ENCODE measurements at places on chromosomes 1 and 21.

- DNase-seq: no peak
Measured at GRCh38 chr1:65255656-65256050, 53.7 kb upstream of the DNAJC6 start.

DNA sequence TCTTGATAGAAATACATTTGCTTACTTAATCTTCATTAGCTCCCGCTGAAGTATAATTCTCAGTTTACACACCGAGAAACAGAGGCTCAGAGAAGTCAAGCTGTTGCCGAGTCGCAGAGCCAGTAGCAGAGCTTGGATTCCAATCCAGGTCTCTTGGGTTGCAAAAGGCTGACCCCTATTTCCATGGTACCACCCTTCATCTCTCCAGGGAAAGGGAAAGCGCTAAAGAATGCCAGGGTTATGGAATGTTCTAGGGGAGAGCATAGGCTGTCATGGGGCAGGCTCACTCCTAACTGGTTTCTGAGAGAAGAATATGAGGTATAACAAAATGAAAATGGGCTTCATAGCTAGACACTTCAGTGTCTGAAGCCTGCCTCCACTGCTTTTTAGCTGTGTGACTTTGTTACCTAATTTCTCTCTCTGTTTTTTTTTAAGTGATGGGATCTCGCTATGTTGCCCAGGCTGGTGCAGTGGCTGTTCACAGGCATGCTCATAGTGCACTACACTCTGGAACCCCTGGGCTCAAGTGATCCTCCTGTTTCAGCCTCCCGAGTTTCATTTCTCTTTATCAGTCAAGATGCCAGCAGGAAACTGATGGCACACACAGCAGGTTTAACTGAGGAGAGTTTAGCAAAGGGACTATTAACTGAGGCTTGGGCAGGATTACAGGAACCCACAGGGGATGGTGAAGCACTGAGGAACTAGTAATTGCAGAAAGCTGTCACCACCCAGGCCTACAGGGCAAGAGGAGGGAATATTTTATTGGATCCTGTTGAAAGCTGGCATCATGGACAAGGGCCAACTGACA, 25.5 kb upstream of the ATF3 start:
- DNase-seq: no peak

GRCh38 chr21:31731056-31731856, 662 bp downstream of the SCAF4 start:
- DNase-seq: peak; percentile 57

GRCh38 chr1:77120950-77121349, 98.3 kb downstream of the PIGK start:
- no peak for DNase-seq

- no peak for DNase-seq
Measured at GRCh38 chr21:32559006-32559610, 26.2 kb downstream of the TCP10L start.

GRCh38 chr1:229368347-229368746, 25.5 kb upstream of the CCSAP start:
- no peak for DNase-seq

DNA sequence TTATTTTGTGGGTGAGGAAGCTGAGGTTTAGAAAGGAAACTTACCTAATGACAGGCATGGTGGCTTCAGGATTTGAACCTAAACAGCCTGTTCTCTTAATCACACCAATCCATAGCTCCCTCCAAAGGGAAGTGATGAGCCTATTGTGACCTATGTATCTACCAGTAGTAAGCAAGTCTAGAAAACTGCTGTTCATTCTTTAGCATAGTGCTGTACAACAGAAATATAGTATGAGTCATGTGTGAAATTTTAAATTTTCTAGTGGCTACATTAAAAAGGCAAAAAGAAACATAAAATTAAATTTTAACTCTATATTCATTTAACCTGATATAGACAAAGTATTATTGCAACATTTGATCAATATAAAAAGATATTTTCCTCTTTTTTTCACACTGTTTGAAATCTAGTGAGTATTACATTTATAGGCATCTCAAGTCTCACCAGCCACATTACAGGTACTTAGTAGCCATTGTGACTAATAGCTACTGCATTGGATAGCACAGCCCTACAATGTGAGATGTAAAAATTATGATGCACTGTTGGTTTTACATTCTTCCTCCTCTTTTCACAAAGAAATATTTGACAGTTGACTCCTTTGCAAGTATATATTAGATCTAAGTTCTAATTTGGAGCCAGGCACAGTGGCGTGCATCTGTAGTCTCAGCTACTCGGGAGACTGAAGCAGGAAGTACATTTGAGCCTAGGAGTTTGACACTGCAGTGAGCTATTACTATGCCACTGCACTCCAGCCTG, 16.6 kb downstream of the IPO9 start:
- DNase-seq: no peak

- no peak for DNase-seq
Measured at GRCh38 chr1:180837020-180837419, 75.7 kb upstream of the KIAA1614 start.

GRCh38 chr1:23664837-23665795, 26.5 kb upstream of the RPL11 start:
- peak; percentile 44 for DNase-seq

DNA sequence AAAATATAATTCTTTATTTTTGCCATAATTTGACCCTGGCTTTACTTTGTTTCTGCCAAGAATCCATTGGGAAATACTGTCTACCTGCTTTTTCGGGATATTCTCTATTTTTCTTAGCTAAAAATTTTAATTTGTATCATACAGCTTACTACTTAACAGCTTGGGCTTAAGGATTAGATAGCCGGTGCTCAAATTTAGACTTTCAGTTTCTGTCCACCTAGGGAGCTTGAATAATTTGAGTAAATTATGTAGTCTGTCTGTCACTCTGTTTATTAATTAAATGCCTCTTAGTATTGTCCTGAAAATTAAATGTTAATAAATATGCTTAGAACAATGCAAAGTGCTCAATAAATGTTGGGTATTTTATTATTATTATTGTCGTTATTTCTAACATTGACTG, 6.7 kb downstream of the SYCP1 start:
- DNase-seq: no peak

DNA sequence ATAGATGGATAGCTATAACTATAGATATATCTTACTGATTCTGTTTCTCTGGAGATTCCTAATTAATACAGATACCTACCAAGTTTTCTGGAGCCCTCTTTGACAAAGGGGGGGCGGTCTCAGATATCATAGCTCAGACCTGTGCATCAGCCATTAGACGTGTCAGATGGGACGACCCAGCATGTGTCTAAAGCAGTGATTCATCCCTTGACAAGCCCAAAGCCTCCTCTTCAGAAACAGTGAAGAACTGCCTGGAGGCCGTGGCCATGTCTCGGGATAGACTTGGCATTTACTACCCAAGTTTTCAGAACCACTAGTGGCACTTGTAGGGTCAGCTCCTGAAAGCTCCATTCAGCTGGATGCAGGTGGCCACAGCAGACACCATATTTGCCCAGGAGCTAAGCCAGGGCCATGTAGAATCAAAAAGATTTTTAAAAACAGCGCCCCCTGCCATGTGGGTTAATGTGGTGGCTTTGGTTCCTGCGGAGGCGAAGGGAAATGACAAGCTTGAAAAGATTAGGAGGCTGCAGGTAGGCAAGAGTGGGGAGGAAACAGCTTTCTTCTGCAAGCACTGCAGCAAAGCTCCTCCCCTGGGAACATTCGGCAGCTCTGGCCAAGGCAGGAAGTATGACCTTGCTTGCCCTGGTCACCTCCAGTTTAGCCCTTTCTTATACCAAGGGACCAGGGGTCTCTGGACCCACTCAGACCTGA, 82.2 kb downstream of the FBXO2 start:
- DNase-seq: peak; percentile 54

DNA sequence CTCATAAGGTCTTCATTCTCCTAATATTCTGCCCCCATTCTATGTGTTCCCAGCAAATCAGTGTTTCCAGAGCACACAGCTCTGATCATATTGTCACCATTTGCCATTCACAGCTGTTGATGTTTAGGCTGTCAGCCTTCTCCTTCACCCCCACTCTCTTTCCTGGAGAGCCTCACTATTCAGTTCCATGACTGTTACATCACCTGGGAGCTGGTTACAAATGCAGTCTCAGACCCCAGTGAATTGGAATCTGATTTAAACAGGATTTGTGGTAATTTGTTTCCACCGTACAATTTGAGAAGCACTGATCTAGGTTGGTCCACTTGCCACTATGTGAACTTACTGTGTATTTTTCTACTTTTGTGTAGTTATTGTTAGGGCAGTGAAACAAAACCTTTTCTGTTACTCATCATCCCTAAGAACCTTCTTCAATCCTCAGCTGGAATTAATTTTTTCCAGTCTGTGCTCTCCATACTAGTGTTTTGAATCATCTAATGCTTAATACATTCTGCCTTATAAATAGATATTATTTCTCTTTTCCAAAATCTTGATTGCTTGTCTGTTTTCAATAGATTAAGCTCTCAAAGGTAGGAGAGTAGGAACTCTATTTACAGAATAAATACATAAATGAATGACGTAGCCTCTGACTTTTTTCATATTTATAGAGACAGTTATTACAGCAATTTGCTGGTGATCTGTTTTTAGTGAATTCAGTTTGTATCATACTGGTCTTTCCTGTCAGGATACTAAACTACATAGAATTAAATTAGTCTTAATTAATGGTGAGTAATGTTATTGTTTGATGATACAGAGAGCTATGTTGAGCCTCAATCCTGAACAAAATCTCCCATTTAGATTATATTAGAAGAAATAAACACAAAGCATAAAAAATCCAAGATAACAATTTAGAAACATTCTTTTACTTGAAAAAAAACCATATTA, 8.1 kb downstream of the SNX7 start:
- DNase-seq: no peak

GRCh38 chr21:31802331-31802730, 70.4 kb upstream of the SCAF4 start:
- no peak for DNase-seq

DNA sequence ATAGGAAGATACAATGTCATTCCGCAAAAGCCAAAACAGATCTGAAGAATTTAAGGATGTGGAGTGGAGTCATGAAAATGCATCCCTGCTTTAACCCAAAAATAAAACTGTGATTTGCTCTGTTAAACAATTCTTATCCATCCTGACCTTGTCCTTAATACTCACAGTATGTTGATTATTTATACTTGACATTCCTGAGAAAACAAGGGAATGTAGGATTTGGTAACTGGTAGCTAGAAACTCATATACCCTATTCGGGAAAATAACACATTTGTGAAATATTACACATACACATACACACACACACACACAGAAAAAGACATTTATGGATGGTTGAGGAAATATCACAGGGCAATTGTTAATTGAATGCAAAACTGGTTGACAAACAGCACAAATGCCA, 80.2 kb downstream of the FMN2 start:
- DNase-seq: no peak

GRCh38 chr21:41695513-41695912, 71.3 kb downstream of the RIPK4 start:
- DNase-seq: no peak

DNA sequence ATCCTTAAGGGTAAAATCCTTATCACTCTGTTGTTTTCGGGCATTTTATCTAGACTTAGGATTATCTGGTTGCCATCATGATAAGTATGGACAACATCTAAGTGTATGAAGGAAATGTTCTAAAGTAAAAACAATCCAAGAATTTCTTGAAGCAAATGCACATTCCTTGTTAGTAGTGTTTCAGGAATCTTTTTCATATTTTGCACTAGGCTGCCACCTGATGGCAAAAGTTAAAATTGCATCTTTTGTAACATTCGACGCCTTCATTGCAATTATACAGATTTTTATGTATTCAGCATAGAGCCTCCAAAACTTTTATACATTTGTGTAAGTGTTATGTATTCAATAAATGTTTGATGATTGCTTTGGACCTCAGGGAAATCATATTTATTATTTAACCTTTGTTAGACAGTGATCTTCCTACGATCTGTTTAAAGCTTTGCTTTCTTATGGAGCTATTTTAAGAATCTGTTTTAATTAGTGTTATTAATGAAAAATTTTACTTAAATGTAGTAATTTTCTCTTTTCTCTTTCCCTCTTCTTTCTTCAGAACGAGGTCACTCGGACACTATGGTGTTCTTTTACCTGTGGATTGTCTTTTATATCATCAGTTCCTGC, 49.4 kb upstream of the KIAA1614 start:
- peak; percentile 34 for DNase-seq

- no peak for DNase-seq
Measured at GRCh38 chr1:54007613-54008012, 10.4 kb downstream of the LDLRAD1 start.

DNA sequence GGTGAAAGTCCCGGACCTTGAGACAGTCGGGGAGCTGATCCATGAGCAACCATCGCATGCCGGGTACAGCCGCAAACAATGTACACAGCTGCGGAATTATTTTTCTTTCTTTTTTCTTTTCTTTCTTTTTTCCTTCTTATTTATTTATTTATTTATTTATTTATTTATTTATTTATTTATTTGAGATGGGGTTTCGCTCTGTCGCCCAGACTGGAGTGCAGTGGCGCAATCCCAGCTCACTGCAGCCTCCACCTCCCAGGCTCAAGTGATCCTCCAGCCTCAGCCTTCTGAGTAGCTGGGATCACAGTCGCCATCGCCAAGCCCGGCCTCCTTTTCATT, 2.6 kb upstream of the PERM1 start:
- DNase-seq: no peak

GRCh38 chr1:156591181-156591431, 470 bp upstream of the NAXE start:
- peak; percentile 19 for DNase-seq

GRCh38 chr21:42245331-42246193, 26.6 kb downstream of the ABCG1 start:
- DNase-seq: no peak

DNA sequence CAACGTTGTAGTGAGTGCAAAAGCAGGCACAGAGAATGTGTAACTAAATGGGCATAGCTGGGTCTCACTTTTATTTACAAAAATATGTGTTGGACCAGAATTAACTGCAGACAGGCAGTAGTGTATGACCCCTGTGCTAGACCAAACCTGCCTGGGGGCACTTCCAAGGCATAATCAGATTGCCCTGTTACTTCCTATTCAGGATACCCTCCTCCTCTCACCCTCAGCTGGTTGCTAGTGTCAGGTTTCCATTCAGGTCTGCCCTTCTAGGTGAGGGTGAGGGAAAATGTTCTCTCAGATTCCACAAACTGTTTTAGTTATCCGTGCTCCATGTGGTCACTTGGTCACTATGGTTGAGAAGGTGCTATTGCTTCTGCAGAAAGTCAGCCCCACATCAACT, 387.3 kb downstream of the LMX1A start:
- DNase-seq: no peak

Data from activated naive CD4-positive, alpha-beta T cell treated with anti-CD3 and anti-CD28 coated beads for 36 hours (primary cell).